Epithelial cell of alveolus of lung (primary cell): ENCODE measurements at places on chromosomes 12 and 14. TPM values are rescaled to one million over a fixed set of nuclear protein-coding genes. Genes with fewer than 3 reads are reported as not detected.

Gene FOXA1
- total RNA-seq = 2.1 and 2.7 TPM in 2 replicates

Gene FGF23
- not detected in 2 replicates for total RNA-seq

Gene EPYC
- not detected in 2 replicates for total RNA-seq

Gene ZNF140
- total RNA-seq = 12.0 and 13.7 TPM in 2 replicates

Gene LRIG3
- total RNA-seq = 21.6 and 26.6 TPM in 2 replicates

Gene PDE3A
- 3.6 and 20.3 TPM in 2 replicates for total RNA-seq

Gene CISTR
- not detected in 2 replicates for total RNA-seq

Gene RTL1
- total RNA-seq = not detected in 2 replicates

Gene FBLN5
- total RNA-seq = 49.3 and 149 TPM in 2 replicates

Gene MMP19
- total RNA-seq = 21.9 and 38.4 TPM in 2 replicates

Gene FIGNL2
- 0.13 and 0.32 TPM in 2 replicates for total RNA-seq

Gene RASAL1
- not detected in 2 replicates for total RNA-seq

Gene SLC6A12
- total RNA-seq = not detected in 2 replicates

Gene RPAP3
- 14.5 and 16.7 TPM in 2 replicates for total RNA-seq

Gene TAS2R8
- total RNA-seq = 0.08 TPM in 1 of 2 replicates, not detected in the other

Gene KCNA1
- total RNA-seq = not detected in 2 replicates
